ENCODE measurements at places on chromosomes 12 and 14. TPM values are rescaled to one million over a fixed set of nuclear protein-coding genes. Genes with fewer than 3 reads are reported as not detected.

The HOXC12 gene
- total RNA-seq, result not detected

The NGB gene
- total RNA-seq, result not detected

The GARIN6 gene
- not detected for total RNA-seq

The ITGB7 gene
- total RNA-seq, result 0.15 TPM

The PIWIL1 gene
- not detected for total RNA-seq

The DTX1 gene
- 0.32 TPM for total RNA-seq

The KRT6C gene
- not detected for total RNA-seq

The CLEC4C gene
- not detected for total RNA-seq

The PNN gene
- total RNA-seq, result 29.0 TPM

The LRRC43 gene
- 1.2 TPM for total RNA-seq

The AQP6 gene
- under 0.01 TPM for total RNA-seq

The SOAT2 gene
- not detected for total RNA-seq

The SCN8A gene
- 40.0 TPM for total RNA-seq

The NRIP2 gene
- total RNA-seq, result not detected

The AMHR2 gene
- not detected for total RNA-seq

The RPL10L gene
- not detected for total RNA-seq

The NFATC4 gene
- total RNA-seq, result 21.8 TPM

The EPS8 gene
- 10.2 TPM for total RNA-seq

The CDCA3 gene
- total RNA-seq, result 12.7 TPM

The HAL gene
- under 0.01 TPM for total RNA-seq

The KRT6B gene
- not detected for total RNA-seq

The SIX6 gene
- not detected for total RNA-seq

The FOXA1 gene
- 0.91 TPM for total RNA-seq

The FZD10 gene
- total RNA-seq, result not detected

The ZNF410 gene
- 72.0 TPM for total RNA-seq

The KRT4 gene
- total RNA-seq, result not detected

The TTC9 gene
- total RNA-seq, result under 0.01 TPM

The TMEM106C gene
- total RNA-seq, result 164 TPM

The PTCSC3 gene
- not detected for total RNA-seq

The RNASE7 gene
- not detected for total RNA-seq

The LRFN5 gene
- total RNA-seq, result 0.30 TPM

The SLC25A21 gene
- 2.3 TPM for total RNA-seq

The KCNJ8 gene
- 0.15 TPM for total RNA-seq

The NANOG gene
- total RNA-seq, result not detected

The CNTN1 gene
- 0.30 TPM for total RNA-seq

The GUCY2C gene
- not detected for total RNA-seq

The VPS29 gene
- total RNA-seq, result 78.0 TPM

The DDIT3 gene
- total RNA-seq, result 7.5 TPM

The BBOF1 gene
- 2.4 TPM for total RNA-seq

The MYO1H gene
- not detected for total RNA-seq

The KCNC2 gene
- total RNA-seq, result not detected

The MYBPC1 gene
- total RNA-seq, result not detected

The BMAL2 gene
- 42.6 TPM for total RNA-seq

The TMPRSS12 gene
- not detected for total RNA-seq

The P2RX7 gene
- total RNA-seq, result 0.65 TPM

The PMEL gene
- total RNA-seq, result 1.8 TPM

The AICDA gene
- not detected for total RNA-seq

The MORN3 gene
- 0.97 TPM for total RNA-seq

The ARHGAP5 gene
- total RNA-seq, result 37.7 TPM

The ARMH4 gene
- total RNA-seq, result 0.15 TPM

The AQP2 gene
- total RNA-seq, result not detected

The VASH1 gene
- 76.0 TPM for total RNA-seq

The GPR162 gene
- total RNA-seq, result 9.4 TPM

The DLK1 gene
- not detected for total RNA-seq

All from epithelial cell of umbilical artery (primary cell).